ENCODE measurements at places on chromosomes 11 and 22. TPM values are rescaled to one million over a fixed set of nuclear protein-coding genes. Genes with fewer than 3 reads are reported as not detected.

RAB36 gene
- total RNA-seq, result 3.2 TPM

UBASH3B gene
- 51.3 TPM for total RNA-seq

CCDC87 gene
- not detected for total RNA-seq

DAGLA gene
- 3.3 TPM for total RNA-seq

OR9I1 gene
- not detected for total RNA-seq

HBG1 gene
- not detected for total RNA-seq

KRTAP5-2 gene
- not detected for total RNA-seq

CLCF1 gene
- total RNA-seq, result 7.7 TPM

KREMEN1 gene
- 10.6 TPM for total RNA-seq

TRIM77 gene
- not detected for total RNA-seq

CELF1 gene
- 127 TPM for total RNA-seq

OR5D13 gene
- total RNA-seq, result not detected

P2RY2 gene
- total RNA-seq, result 1.4 TPM

MPZL3 gene
- 1.7 TPM for total RNA-seq

MFRP gene
- not detected for total RNA-seq

TCF20 gene
- total RNA-seq, result 25.2 TPM

ABCC8 gene
- 0.58 TPM for total RNA-seq

FREY1 gene
- 1.4 TPM for total RNA-seq

LRRN4CL gene
- total RNA-seq, result 88.9 TPM

APOA5 gene
- total RNA-seq, result not detected

CD6 gene
- total RNA-seq, result 0.87 TPM

DBX1 gene
- not detected for total RNA-seq

ZNF215 gene
- total RNA-seq, result 2.5 TPM

OR2AG1 gene
- not detected for total RNA-seq

DDT gene
- 116 TPM for total RNA-seq

CRACR2B gene
- 6.8 TPM for total RNA-seq

KCTD14 gene
- 1.4 TPM for total RNA-seq

PHOX2A gene
- not detected for total RNA-seq

CCDC89 gene
- total RNA-seq, result 0.84 TPM

CYB5R2 gene
- 4.2 TPM for total RNA-seq

OR4D9 gene
- not detected for total RNA-seq

SLC17A6 gene
- not detected for total RNA-seq

RAG1 gene
- 0.35 TPM for total RNA-seq

SAC3D1 gene
- 12.3 TPM for total RNA-seq

MS4A6A gene
- total RNA-seq, result 196 TPM

OR51B2 gene
- total RNA-seq, result not detected

IFT27 gene
- total RNA-seq, result 21.4 TPM

C11orf52 gene
- total RNA-seq, result 3.1 TPM

All from mesenteric fat pad (tissue), 1 donor.